ACHN (cell line): ENCODE measurements at places on chromosomes 16 and 17.

- DNase-seq: no peak
Observed at GRCh38 chr17:68535922-68536321, 23.7 kb downstream of the PRKAR1A start.

DNA sequence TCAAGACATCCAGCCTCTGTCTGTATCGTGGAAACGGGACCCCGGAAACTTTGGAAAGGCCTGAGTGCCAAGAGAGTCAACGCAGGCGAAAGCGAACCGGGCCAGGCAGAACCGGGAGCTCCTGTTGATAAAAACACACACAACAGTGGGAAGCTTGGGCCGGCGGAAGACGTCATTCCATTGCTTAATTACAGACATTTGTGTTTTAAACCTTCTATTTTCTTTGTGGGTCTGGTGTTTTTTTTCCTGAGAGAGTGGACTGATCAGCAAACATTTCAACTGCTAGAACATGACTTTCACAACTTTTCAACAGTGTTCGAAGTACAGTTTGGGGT, 878 bp upstream of the RNF157 start:
- no peak for DNase-seq

DNA sequence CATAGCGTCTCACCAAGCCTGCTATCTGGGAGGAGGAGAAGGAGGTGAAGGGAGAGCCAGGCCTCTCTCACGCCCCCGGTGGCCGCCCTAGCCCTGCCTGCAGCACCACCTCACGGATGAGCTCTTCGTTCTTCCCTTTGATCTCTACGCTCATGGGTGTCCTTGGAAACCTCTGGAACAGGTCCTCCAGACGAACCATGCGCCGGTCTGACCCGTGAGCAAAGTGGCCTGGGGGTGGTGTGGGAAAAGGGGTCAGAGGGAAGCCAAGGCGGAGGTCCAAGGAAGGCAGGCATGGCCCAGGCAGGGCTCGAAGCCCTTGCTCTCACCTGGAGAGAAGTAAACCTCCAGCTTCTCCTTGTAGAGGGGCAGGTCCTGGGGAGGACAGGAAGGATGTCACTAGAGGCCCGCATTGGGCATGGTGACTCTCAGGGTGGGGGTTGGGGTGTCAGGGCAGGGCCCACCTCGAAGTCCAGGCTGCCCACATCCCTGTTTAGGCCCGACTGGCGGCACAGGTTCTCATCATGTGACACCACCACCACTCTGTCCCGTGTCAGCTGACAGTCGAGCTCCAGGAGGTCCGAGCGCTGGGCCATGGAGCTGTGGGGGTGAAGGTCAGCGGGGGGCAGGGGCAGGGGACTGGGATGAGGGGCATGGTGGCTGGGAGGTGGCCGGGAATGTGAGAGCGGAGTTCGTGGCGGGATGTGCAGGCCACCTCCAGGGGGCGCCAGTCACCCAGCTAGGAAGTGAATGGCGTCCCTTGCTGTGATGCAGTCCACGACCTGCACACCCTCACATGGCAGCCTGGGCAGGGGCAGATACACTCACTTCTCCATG, 923 bp downstream of the GDPD3 start:
- DNase-seq: peak; percentile 60

DNA sequence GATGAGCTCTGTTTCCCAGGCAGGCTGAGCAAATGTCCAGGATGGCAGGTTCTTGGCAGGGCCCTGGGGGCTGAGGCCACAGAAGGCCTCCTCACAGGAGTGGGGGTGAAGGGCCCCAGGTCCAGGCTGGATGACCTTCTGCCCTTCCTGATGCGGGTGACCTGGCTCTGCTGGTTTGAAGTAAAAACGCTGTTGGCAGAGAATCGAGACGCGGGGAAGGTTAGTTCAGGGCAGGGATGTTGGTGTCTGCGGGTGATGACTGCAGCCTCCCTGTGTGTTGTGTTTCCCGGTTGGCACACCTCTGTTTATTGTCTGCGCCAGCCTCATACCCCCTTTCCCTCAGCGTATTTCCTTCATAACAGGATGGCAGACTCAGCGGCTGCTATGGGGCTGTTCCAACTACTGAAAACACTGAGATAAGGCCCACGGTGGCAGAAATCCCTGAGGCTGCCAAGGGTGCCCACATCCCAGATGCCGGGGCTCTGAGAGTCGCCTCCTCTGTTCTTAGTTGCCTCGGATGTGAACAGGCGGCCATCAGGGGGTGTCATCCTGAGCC, 104.6 kb downstream of the METRNL start:
- no peak for DNase-seq

DNA sequence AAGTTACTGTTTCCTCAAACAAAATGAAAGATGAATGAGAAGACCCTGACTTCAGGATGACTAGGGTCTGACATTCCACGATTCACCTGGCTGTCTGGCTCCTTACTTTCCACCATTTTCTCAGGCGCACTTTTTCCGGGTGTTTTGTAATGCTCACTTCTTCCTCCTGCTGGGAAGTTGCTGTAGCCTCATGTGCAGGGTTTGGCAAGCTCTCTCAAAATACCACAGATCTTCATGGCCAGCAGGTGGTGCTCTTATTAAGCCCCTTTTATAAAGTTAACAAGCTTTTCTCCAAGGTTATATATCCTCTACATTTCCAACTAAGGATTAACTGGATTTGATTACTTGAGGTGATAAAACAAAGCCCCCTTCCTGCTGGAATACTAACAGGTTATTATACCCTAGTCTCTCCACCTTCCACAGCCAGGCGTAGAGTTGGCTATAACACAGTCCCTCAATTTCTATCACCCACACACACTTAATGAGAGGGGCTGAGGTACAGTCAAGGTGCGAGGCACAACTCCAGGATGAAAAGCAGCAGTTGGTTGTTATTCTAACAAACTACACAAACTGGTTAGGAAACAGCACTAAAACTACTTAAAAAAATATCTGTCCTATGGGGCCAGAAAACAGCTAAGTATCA, 45.4 kb downstream of the STH start:
- peak; percentile 91 for DNase-seq

DNA sequence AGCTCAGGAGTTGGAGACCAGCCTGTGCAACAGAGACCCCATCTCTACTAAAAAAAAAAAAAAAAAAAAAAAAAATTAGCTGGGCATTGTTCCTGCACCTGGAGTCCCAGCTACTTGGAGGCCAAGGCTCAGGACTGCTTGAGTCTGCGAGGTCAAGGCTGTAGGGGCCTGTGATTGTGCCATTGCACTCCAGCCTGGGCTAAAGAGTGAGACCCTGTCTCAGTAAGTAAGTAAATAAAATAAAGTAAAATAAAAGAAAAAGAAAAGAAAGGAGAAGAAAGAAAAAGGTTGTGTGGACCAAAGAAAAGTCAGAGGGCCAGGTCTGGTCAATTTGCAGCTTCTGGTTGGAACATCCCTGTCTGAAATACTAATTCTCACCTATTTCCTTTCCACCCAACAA, 18.4 kb downstream of the MT1X start:
- DNase-seq: no peak

GRCh38 chr16:81992859-81993258, 18.4 kb downstream of the SDR42E1 start:
- DNase-seq: no peak

DNA sequence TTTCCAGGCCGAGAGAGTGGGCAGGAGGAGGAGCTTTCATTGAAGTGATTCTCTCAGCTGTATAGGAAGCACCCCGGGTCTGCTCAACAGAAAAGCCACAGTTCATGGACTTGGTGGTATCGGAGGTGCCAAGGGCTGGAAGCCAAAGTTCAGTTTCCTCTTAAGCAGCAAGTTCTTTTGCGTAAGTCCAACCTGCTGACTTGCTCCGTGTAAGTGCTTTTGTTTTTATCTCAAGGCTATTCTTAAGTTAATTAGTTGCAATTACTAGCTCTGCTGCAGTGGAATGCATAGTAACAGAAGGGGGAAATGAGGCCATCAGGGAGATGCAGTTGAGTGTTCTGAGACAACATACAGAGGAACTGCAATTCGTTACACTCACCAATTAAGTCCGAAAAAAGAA, 44.6 kb downstream of the SMIM36 start:
- no peak for DNase-seq

GRCh38 chr17:44604116-44604761, 47.0 kb downstream of the FZD2 start:
- DNase-seq: no peak

GRCh38 chr17:3656353-3656752, 12.0 kb downstream of the TAX1BP3 start:
- DNase-seq: no peak

DNA sequence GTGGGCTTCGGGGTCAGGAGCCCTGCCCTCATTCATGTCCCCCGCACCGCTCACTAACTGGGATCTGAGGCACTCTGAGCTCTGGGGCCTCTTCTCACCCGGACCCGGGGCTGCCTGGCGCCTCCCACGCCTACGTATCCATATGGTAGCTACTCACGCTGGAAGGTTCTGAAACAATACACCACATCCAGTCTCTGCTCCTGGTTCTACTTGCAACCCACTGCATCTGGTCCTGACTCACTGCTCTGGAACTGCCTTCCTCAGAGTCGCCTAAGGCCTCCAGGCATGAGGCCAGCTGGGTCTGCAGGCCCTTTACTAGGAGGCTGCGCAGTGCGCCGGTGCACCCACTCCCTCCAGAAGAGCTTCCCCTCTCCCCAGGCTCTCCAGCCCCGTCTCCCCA, 18.1 kb downstream of the USP36 start:
- no peak for DNase-seq

- DNase-seq: no peak
Observed at GRCh38 chr17:81738801-81739393, 26.8 kb downstream of the SLC25A10 start.

GRCh38 chr16:71912534-71913275, 17.4 kb downstream of the IST1 start:
- DNase-seq: no peak

DNA sequence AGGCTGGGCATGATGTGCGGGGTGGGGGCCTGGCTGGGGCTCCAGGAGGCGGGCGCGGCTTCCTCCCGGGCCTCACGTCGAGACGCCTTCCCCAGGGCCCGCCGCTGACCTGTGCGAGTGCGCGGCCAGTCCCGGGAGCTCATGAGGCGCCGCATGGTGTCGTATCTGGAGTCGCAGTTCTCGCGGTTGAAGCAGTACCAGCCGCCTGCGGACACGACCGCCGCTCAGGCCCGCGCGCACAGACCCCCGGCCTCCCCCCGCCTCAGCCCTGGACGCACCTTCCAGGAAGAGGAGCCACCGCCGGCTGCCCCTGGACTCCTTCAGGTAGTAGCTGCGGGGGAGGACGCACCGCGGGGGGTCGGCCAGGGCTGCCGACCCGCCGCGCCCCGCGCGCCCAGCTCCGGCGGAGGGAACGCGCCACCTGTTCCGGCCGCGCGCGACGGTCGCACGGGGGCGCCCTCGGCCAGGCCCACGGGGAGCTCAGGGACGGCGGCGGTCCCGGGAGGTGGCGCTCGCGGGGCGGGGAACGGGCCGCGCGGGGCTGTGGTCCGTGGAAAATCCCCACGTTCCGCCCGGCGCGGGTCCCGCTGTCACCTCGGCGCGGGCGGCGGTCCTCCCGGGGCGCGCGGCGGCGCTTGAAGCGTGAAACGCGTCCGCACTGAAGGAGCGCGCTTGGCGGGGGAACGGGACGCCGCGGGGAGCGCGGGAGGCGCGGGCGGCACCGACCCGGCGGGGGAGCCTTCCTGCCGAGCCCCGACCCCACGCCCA, 1.4 kb downstream of the NOTUM start:
- DNase-seq: peak; percentile 64

GRCh38 chr16:89094252-89094879, 714 bp downstream of the ACSF3 start:
- DNase-seq: peak; percentile 29

GRCh38 chr17:66520999-66521398, 218.6 kb downstream of the PRKCA start:
- no peak for DNase-seq

DNA sequence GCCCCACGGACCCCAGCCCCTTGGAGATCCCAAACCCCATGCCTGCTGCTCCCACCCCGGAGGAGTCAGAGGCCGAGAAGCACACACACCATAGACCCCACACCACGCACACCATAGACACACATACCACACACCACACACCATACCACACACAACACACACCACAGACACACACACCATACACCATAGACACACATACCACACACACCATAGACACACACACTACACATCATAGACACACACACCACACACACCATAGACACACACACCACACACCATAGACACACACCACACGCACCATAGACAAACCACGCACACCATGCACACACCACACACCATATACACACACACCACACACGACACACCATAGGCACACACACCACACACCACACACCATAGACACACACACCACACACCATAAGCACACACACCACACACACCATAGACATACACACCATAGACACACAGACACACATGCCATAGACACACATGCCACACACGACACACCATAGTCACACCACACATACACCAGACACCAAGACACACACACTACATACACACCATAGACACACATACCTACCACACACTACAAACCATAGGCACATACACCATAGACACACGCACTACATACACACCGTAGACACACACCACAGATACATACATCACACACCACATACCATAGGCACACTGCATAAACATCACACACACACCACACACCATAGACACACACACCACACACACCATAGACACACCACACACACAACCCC, 11.3 kb downstream of the TBC1D16 start:
- DNase-seq: no peak

GRCh38 chr17:76569607-76570279, 15.9 kb downstream of the ST6GALNAC2 start:
- no peak for DNase-seq

DNA sequence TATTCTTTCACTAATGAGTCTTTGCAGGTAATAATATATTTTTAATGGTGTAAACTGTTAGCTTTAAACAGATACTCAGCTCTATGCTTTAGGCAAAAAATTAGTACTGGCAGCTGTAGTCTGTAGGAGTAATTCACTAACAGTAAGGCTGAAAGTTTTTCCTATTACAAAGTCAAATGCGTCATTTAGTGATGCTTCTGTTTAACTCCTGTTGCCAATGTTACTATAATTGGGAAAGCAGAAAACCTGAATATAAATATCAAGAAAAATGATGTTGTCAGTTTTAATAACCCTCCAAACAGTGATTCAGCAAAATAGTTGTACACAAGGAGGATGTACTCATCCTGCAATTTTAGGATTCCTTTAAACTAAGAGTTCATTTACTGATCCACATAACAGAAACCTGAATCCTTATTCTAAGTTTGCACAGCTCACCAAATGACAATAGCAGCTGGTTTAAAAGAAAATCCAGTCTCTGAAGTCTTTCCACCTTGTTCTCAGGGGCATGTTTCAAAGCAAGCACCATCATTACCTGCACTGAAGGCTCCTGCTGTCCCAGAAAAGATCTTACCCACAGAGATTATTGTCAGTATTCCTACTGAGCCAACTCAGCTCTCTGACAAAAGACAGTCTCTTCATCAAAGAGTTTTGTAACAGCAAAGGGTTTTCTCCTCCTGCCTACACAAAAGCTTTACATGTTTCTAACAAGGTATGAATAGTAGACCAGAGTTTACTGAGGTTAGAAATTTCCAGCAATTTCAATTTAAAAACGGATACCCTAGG, 4.2 kb downstream of the CDR2 start:
- no peak for DNase-seq

- DNase-seq: no peak
Observed at GRCh38 chr16:59634004-59634579, 900.0 kb upstream of the GOT2 start.
